CD4-positive, alpha-beta T cell treated with Interleukin-15 for 1 hour (primary cell): ENCODE measurements at places on chromosomes 16 and 17.
A peak's percentile ranks its signal among the peaks of the same experiment; 100 is the strongest.

- no peak for DNase-seq
Measured at GRCh38 chr17:74211912-74212208, 1.5 kb upstream of the TTYH2 start.

- DNase-seq, result no peak
Measured at GRCh38 chr17:71360301-71360700, 760.5 kb upstream of the SOX9 start.

DNA sequence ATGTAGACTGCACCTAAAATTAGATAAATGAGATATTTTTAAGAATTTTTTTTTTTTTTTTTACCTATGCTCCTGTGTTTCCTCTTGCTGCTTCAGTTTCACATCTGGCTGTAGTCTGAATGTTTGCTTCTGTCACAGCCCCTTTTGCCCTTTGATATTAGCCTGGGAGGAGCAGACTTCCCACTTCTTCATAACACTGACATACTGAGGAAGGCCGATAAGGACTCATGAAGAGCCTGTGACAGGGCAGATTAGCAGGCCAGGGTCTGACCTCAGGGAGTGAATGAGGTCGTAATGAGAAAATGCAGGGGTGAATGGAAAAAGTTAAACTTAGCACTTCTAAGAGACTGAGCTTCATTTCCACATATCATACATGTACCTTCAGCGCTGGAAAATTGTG lies at the start of gene SLFN14:
TSS of gene SLFN14 (minus strand) at position 117 of the 400 bp plus-strand sequence. CDS start 2,757 bp downstream, outside the sequence.
- no peak for DNase-seq

DNA sequence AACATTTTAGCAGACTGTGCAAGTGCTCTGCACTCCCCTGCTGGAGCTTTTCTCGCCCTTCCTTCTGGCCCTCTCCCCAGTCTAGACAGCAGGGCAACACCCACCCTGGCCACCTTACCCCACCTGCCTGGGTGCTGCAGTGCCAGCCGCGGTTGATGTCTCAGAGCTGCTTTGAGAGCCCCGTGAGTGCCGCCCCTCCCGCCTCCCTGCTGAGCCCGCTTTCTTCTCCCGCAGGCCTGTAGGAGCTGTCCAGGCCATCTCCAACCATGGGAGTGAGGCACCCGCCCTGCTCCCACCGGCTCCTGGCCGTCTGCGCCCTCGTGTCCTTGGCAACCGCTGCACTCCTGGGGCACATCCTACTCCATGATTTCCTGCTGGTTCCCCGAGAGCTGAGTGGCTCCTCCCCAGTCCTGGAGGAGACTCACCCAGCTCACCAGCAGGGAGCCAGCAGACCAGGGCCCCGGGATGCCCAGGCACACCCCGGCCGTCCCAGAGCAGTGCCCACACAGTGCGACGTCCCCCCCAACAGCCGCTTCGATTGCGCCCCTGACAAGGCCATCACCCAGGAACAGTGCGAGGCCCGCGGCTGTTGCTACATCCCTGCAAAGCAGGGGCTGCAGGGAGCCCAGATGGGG lies 3.1 kb downstream of the GAA start:
- DNase-seq, result no peak

DNA sequence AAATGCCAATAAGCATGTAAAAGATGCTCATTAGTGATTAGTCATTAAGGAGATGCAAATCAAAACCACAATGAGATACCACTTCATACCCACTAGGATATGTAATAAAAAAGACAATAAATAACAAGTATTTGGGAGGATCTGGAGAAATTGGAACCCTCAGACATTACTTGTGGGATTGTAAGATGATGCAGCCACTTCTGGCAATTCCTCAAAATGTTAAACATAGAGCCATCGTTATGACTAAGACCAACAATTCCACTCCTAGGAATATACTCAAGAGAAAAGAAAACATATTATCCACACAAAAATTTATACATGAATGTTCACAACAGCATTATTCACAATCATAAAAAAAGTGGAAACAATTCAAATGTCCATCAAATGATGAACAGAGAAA lies 336.2 kb upstream of the PMFBP1 start:
- DNase-seq, result no peak

DNA sequence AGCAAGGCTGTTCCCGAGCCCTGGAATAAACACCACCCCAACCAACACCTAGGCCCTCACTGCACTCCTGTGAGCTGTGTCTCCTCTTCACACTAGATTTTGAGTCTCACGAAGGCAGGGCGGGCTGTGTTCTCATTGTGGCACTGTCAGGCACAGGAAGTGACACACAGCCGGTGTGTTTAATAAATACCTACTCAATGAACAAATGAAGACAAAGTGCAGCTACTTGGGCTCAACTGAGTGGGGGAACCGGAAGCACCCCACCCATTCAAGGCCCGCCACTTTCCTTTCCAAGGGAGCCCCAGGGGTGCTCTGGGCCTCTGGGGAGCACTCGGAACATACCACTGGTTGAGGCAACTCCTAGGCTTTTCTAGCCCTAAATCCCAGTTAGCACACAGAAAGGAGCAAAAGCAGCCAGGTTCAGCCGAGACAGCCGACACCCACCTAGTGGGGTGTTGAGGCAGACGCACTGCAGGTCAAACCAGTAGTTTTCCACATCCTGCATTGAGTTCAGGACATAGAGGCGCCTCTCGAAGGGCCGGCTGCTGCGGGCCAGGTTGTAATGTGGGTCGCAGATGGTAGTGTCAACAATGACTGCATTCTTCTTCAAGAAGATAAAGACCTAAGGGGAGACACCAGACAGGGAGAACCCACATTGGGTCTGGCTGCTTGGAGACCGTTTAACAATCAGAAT lies 57.7 kb downstream of the GTF3C1 start:
- no peak for DNase-seq

GRCh38 chr16:78289844-78290277 lies 190.4 kb downstream of the WWOX start:
- DNase-seq, result no peak

DNA sequence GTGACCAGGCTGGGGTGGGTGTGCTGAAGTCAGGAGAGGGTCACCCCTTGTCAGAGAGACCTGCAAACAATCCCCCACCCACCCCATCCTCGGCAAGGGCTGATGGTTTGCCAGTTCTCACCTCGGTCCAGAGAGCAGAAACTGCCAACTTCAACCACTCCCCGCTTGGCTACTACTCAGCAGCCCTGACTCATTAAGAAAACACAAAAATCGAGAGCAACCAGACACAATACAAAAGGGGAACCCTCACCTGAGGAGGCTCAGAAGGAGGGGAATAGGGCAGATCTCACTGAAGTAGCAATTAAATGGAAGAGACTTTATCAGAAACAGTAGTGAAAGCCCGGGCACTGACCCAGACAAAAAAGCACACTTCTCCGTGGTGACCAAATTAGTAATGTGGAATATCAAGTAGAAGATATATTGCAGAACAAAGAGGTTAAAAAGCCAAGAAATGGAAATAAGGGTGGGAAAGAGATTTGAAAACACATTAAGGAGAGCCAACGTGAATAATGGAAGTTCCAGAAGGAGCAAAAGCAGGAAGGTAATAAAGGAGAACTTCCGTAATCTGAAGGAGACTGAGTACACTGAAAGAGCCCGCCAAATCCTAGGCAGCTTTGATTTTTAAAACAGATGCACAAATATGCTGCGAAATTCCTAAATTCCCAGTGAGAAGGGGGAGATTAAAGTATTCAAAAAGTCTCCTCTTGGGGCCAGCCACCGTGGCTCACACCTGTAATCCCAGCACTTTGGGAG lies 23.6 kb downstream of the CENPV start:
- DNase-seq, result no peak

GRCh38 chr16:8537691-8538342 lies 52.5 kb downstream of the TMEM114 start:
- DNase-seq, result no peak

DNA sequence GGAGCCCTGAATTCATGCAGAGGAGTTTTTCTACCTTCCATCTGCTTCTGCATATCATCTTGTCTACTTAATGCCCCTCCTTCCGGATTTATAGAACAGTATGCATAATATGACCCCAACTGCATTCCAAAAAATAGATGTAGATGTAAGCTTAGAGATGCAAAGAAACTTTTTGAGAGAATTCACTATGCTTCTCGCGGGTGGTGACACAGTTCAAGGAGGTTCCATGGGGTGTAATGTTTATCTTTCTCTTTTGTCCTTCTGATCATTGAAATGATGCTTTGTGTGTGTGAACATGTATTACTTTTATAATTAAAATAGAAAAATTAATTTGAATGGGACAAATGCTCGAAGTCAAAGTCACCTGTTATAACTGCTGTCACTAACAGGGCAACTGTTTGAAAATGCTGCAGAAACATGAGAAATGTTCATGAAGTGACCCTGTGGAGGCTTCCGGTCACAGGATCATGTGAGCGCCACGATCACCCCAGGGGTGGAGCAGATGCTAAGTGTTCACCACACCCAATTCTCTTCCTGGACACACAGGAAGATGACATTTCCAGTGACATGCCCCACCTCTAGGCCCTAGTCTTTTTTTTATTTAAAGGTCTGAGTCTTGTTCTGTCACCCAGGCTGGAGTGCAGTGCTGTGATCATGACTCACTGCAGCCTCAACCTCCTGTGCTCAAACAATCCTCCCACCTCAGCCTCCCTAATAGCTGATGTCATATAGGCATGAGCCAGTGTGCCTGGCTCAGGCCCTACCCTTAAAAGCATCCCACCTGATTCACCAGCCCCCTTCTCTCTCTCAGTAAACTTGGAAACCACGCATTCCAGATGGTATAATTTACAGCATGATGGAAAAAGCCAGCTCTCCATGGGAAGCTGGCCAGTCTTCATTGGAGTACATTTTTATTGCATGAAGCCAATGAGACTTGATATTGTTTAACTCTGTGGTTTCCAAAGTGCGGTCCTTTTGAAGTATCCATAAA lies 21.0 kb upstream of the AGRP start:
- DNase-seq, result peak; percentile 83

DNA sequence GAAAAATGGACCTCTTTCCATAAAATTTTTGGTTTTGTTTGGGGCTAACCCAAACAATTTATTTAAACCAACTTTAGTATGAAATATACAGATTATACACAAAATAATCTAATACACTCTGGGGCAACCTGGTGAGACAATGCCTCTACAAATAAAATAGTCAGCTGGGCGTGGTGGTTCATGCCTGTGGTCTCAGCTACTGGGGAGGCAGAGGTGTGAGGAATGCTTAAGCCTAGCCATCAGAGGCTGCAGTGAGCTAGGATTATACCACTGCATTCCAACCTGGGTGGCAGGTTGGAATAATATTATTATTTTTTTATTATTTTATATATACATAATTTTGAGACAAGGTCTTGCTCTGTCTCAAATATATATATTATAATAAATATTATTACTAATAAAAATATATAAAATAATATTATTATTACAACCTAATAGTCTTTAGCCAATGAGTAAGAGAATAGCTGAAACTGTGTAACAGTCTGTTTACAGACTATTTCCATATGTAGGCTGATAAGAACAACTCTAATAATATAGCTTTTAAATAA lies 50.5 kb downstream of the GLG1 start:
- DNase-seq, result no peak

DNA sequence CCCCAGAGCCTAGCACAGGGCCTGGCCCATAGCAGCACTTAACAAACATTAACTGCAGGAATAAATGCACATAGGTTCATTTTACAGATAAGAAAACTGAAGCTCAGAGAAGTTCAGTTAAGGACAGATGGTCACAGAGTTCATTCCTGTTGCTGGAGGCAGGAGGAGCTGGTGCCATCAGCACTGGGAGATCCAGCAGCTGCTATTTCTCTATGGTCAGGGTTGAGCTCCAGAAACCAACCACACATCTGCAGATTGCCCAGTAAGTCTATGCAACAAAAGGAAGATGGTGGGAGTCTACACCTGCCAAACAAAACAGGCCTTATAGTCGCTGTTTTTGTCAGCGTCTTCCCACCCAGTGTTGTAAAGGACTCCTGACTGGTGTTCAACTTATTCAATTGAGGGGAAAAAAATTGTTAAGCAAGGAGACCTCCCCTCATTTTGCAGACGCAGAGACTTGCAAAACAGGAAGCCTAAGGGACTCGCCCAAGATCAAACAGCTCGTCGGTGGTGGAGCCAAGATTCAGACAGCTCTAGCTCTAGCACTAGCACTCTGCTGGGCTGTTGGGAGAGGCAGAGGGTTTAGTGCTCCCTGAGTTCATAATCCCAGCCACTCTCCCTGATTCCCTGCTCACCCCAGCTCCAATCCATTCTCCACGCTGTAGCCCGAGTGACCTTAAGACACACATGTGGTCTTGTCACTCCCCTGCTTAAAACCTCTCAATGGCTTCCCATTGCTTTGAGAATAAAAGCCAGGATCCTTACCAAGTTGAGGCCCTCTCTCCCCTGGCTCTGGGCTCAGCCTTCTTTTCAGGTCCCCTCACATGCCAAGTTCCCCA lies 9.0 kb downstream of the NOG start:
- peak; percentile 74 for DNase-seq

DNA sequence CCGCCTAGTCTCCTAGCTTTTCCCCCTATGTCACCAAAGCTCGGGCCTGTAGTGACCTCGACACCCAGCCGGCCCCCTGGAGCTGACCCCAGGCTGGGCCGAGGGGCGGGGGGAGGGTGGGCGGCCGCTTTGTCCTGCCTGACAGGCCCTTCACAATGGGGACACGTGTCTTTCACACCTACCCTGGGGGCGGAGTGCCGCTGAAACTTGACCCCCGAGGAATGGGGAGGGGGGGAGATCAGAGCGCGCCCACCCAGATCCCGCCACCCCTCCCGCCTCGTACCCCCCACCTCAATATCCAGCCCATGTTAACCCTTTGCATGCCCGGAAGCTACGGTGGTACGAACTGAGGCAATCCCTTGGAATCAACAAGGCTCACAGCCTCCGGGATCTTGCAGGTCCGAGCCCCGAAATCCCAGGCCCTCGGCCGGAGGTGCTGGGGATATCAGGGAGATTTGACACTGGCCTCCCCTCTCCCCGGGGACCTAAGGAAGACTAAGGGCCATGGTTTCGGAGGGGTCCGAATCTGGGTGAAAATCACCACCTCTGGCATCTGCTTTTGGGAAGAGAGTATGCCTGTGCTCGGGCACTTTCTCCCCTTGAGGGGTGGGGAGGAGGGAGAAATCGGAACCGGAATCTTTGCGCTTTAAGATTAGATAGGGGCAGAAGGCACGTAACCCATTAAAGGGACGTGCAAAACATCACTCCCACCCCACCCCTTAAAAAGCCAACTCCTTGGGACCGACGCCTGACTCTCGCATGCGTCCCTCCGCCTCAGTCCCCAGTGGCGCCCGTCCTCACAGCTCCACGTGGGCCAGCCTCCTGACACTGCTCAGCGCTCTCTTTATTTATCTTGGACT lies 2.6 kb downstream of the NOG start:
- no peak for DNase-seq

GRCh38 chr16:59632276-59632855 lies 898.2 kb upstream of the GOT2 start:
- no peak for DNase-seq

DNA sequence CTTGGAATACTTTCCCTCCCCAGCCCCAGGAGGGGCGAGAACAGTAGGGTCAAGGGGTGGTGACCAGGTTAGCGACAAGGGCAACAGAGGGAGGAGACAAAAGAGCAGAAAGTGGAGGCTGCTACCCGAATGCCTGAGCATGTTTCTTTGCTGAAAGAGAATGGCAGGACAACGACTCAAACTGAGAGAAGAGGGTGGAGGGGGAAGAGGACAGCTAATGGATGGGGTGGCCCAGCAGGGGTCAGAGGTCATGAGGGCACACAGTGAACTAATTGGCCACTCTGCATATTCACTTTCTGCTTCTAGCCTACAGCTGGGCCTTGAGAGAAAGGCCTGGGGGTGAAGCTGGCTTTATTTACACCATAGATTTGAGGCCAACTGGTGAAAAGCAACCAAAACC lies 19.1 kb upstream of the DDX52 start:
- DNase-seq, result no peak
